ENCODE measurements at places on chromosomes 7 and 10.

DNA sequence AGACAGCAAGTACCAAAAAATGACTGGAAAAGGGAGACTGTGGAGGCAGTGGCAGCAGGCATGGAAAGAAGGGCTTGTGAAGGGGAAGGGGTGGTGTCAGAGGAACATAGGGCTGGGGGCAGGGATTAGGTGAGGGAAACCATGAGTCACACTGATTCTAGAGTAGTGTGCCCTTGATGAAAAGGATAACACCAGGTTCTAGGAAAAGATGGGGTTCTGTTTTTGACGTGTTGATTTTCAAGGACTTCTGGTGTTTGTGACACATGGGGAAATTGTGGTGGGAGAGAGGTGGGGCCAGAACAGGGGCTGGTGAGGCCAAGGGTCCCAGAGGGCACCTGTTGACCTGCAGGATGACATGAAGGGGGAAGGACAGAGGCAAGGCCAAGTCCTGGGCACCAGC is 57.1 kb downstream of the FIGNL1 start:
- no peak for DNase-seq

DNA sequence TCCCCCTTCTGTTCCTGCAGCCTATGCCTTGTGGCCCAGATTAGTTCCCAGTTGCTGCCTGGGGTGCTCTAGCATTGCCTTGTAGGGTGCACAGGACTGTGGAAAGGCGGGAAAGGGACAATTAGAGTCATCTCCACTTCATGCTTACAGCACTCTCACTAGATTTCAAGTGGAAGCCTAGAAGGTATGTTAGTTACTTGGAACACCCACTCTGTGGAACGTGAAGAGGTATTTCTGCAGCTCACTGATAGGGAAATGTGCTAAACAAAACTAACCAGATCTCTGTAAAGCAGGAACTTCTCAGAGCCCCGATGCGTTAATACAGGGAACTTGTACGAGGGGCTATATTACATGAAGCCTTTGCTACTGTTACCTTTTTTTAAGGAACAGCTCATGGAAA is 19.4 kb downstream of the STMP1 start:
- no peak for DNase-seq

GRCh38 chr10:18230794-18231193 is 90.6 kb downstream of the CACNB2 start:
- DNase-seq, result no peak

DNA sequence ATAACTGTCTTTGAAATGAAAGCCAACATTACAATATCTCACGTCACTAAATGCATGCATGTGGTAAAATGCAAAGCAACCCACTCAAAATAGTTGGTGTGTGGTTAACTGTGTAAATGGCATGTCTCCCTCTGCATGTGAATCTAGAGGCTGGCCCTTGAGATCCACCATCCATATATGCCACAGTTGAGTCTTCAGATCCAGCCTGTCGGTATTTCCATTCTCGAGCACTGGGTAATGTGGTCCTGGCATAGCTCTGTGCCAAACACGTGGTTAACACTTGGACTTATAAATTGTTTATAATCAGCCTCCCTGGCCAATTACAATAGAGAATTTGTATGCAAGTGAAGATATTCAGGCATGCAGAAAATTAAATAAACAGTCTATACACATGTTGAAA is 90.3 kb downstream of the LYZL1 start:
- DNase-seq, result no peak

- no peak for DNase-seq
Observed at GRCh38 chr7:47601119-47601880, 19.4 kb upstream of the TNS3 start.

DNA sequence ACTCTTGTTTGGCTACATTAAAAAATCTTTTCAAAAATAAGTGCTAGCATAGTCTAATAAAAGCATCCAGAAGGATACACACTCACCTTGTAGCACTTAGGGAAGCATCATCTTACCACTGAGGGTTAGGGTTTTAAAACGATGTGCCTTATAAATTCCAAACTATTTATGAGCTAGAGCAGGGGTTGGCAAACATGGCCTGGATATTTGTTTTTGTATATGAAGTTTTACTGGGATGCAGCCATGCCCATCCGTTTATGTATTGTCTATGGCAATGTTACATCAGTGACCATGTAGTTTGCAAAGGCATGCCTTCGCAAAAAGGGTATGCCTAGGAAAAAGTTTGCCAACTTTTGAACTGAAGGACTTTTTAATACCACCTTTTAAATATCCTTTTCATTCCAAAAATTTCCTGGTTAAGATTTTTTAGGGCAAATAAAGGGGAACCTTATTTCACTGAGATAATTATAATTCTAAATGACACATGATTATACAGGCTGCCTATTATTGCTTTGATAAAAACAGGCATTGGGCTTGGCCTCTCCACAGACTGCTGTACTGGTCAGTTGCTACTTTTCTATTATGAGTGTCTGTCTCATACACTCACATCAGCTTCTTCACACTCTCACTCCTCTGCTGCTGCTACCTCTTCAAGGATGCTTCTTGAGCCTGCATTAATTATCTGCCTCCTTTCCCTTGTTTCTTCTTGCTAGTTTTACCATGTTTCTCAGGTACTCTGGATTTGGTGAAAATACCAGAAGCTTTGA is 30.7 kb downstream of the MTPN start:
- no peak for DNase-seq

- DNase-seq, result no peak
Observed at GRCh38 chr10:17262502-17262901, 34.5 kb downstream of the VIM start.

- DNase-seq, result no peak
Observed at GRCh38 chr7:6575281-6576023, 1.8 kb upstream of the ZDHHC4 start.

- no peak for DNase-seq
Observed at GRCh38 chr7:94064541-94065191, 60.5 kb upstream of the BET1 start.

GRCh38 chr7:135317676-135318325 is 84.2 kb downstream of the STRA8 start:
- no peak for DNase-seq

DNA sequence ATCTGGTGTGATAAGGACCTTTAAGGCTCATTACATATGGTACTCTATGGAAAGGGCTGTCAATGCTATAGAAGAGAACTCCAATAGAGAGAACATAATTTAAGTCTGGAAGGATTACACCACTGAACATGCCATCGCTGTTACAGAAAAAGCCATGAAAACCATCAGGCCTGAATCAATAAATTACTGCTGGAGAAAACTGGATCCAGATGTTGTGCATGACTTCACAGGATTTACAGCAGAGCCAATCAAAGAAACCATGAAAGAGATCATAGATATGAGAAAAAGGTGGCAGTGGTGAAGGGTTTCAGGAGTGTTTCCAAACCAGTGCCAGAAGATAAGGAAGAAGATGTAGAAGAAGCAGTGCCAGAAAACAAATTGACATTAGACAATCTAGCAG is 18.9 kb upstream of the GPR22 start:
- no peak for DNase-seq

- no peak for DNase-seq
Observed at GRCh38 chr7:143416565-143417149, 8.0 kb upstream of the EPHA1 start.

DNA sequence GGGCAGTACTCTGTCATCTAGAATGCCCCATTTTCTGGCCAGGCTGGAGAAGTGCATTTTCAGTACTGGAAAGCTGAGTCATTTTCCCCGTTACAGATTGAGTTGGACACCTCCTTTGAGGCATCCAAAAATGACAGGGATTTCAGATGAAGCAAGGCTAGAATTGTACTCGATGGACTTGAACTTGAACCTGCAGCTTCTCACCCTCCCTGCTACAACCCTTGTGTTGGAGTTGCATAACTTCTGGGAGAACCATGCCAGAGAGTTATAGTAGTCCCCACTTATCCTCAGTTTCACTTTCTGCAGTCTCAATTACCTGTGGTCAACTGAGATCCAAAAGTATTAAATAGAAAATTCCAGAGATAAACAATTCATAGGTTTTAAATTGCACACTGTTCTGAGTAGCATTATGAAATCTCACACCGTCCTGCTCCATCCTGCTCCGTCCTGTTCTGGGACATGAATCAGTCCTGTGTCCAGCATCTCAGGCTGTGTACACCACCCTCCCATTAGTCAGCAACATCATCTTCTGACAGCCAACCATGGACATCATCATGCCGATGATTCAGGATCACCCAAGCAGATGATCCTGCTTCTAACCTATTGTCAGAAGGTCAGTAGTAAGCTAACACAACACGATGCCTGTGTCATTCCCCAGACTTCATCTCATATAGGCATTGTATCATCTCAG is 363.7 kb downstream of the DPP6 start:
- DNase-seq, result no peak

DNA sequence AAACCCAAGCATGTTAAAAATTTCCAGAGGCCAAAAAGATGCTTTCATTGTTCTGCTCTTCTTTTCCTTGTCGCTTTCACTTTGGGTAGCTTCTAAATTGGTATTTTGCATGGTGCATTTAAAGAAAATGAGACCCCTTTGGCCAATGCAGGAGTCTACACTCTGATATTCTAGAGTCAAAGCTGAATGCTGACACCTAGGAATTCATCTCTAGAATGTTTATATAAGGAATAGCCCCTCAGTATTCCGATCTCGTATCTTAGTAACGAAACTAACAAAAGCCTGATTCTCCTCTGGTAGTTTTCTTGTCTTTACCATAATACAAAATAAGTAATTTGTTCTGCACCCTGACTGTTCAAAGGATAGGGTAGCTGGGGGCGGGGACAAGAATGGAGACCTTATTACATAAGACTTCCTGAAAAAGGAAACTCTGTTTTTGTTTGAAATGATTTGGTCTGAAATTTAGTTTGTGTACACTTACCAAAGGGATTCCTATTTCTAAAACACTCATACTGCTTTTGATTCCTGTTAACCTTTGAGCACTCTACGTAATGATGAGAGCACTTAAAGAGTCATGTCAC is 17.1 kb downstream of the IKZF1 start:
- DNase-seq, result no peak

DNA sequence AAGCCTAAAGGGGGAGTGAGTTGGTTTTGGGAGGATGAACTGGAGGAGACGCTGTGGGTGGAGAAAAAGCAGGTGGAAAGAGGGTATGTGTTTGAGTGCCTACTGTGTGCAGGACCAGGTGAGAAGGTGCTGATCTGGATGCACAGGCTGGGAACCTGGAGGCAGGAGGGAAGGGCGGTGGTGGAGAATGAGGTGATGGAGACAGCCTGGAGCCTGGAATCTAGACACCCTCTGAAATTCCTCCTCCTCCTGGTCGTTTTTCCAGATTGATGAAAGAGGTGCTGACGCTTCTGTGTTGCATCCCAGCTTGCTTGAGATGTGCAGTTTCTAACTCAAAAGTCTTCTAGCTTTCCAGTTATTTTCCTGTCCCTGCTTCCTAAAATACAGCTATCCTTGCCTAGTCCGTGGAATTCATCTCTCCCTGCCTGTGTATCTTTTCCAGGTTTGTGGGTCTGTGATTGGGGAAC is 67.5 kb downstream of the LRMDA start:
- DNase-seq, result no peak

DNA sequence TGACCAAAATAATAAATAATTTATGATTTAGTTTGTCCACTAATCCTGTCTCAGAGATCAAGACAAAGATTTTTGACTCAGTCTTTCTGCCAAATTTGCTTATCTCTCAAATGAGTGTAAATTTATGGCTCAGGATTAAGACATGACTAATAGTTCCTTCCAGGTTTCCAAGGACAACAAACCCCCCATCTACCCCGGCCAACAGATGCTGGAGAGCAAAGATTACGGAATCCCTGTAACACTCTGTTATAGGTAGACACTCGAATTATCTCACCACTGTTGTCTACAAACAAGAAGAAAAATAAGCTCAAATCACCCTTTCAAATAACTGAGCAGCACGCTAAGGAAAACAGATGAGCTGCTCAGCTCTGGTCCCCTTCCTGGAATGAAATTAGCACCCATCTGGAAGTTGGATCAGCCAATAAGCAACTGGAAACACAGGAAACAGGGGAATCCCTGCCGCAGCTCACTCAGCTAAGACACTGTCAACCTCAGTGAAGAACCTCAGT is 56.8 kb upstream of the SVIL start:
- DNase-seq, result no peak

GRCh38 chr10:37535459-37536246 is 321.8 kb downstream of the ZNF248 start:
- DNase-seq, result no peak

GRCh38 chr10:35794703-35795102 is 152.6 kb upstream of the FZD8 start:
- DNase-seq, result no peak

DNA sequence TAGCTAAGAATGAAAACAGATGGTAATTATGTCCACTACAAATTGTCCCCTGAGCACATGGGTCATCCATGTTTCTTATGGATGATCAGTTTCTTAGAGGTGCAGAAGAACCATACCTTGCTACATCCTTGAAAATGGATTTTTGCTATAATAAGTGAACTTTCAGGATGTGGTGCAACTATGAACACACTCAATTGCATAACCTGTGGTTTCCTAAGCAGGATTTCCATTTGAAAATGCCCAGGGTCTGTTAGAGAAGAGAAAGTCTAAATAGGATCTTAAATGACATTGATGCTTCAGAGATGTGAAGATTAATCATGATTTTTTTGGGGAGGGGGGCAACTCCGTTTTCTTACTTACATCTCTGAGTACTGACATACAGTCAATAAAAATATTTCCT is 39.6 kb upstream of the CACNB2 start:
- DNase-seq, result no peak

DNA sequence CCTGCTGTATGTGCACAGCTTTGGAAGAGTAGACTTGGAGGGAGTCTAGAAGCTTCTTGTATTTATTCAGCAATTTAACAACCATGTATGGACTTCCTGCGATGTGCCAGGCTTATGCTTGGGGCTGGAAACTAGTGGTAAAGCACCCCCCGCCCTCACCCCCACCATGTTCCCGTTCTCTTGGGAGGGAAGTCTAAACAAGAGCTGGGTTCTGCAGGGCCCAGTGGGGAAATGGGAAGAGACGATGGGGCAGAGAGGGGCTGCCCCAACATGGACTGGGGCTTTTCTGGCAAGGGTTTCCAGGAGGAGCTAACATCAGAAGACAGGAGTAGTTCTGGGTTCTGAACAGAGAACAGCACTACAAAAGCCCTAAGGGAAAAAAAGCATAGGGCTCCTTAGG is 8.0 kb downstream of the RASSF4 start:
- no peak for DNase-seq

Data from activated T-cell treated with anti-CD3 and anti-CD28 coated beads for 1 hour (primary cell).